NCI-H1417 treated with DMSO at 0.1 percent for 48 hours (cell line): ENCODE measurements at places on chromosomes 2 and 18.

DNA sequence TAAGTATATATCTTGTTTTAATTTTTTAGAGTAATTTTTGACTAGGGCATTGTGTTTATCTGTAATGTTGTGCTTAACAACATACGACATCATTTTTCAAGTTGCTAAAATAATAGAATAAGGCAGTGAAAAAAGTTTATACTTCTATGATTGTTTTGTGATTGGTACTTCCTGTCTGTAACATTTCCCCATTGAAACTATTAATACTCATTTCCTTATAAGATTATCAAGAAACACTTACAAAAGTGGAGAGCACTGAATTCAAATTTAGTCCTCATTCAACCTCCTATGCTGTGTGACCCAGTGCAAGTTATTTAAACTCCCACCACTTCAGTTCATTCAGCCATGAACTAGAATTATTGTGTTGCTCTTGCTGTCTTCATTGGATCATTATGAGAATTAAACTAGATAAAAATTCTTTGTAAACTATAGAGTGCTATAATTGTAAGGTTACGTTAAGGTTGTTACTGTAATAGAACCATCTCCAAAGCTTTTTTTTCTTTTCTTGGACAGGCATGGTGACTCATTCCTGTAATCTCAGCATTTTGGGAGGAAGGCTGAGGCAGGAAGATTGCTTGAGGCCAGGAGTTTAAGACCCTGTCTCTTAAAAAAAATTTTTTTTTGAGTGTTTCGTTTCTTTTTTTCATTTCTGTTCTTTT, 2.8 kb downstream of the ETAA1 start:
- no peak for DNase-seq

- no peak for DNase-seq
These were observed 727.0 kb upstream of the PIK3C3 start for GRCh38 chr18:41227993-41228392.

GRCh38 chr2:70553334-70553583, 367 bp downstream of the TGFA start:
- no peak for DNase-seq

DNA sequence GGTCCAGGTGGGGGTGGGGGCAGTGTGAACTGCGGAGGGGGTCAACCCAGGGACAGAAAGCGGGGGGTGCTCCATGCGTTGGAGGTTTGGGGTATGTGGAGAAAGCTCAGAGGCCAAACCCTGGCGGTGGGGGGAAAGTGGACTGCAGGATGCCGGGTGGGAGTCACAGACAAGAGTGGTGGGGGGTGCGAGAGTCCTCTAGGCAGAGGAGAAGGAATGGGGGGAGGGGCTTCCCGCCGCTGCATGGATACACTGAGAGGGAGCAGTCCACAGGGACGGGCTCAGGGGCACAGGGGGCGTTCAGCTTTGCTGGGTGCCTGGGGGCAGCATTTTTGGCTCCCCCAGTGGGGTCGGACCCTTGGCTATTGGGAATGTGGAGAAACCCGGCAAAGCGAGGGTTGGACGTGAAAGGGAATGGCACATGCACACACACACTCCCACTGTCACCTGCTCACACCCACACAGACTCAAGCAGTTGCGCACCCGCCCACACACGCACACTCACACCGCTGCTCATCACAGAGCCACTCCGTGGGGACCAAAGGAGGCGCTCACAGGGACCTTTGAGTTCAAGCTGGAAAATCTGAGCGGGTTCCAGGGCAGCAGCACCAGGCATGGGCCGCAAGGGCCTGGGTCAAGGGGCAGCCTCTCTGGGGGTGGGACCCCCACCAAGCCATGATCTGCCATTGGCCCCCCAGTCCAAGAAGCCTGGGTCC, 7.7 kb downstream of the GBX2 start:
- DNase-seq = no peak

GRCh38 chr2:181894381-181894780, 2.9 kb downstream of the ITPRID2 start:
- DNase-seq = no peak

- no peak for DNase-seq
These were observed 37.8 kb downstream of the HS6ST1 start for GRCh38 chr2:128280901-128281321.

DNA sequence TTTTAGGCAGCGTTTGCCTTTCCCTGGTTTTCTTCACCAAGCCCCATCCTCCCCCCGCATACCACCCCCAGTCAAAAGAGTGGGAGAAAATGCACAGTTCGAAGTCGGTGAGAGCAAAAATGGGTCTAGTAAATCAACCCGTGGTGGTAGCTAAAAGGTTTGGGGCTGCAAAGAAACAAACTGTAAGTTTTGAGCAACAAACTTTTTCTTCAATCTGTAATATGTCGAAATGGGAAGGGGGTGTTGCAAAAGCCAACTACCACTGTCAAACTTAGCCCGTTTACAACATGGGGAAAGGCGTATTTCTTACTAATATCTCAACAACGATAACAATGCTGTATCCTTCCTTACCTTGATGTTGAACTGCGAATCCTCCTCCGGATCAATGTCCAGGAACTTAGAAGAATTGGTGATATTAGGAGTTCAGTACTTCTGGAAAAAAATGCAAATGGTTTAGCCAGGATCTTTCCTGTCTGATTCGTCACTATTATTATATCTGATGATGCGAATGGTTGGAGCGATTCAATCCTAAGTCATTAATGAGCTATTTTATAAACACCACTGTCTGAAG, 2.4 kb upstream of the SATB2 start:
- no peak for DNase-seq

GRCh38 chr18:8741532-8741931, 36.2 kb downstream of the MTCL1 start:
- no peak for DNase-seq
